Central memory CD8-positive, alpha-beta T cell (primary cell): ENCODE measurements at places on chromosomes 16 and 17.
A peak's percentile ranks its signal among the peaks of the same experiment; 100 is the strongest.

GRCh38 chr17:4782652-4783051 is 3.5 kb downstream of the VMO1 start:
- no peak overlapping the region for H3K27ac ChIP-seq
- H3K27me3 ChIP-seq = peaks cover 69% of the 10 kb centered on the region
- no peak overlapping the region for H3K4me3 ChIP-seq
- no peak for DNase-seq
- H3K4me1 ChIP-seq = peaks cover 24% of the 10 kb centered on the region

GRCh38 chr16:81004646-81005353 is 1.9 kb downstream of the CMC2 start:
- H3K4me1 ChIP-seq = peaks cover 44% of the 10 kb centered on the region
- H3K4me3 ChIP-seq = peak overlapping the region; percentile 87
- H3K27ac ChIP-seq = peak overlapping the region; percentile 98
- H3K27me3 ChIP-seq = no peaks in the 10 kb centered on the region
- no peak for DNase-seq

DNA sequence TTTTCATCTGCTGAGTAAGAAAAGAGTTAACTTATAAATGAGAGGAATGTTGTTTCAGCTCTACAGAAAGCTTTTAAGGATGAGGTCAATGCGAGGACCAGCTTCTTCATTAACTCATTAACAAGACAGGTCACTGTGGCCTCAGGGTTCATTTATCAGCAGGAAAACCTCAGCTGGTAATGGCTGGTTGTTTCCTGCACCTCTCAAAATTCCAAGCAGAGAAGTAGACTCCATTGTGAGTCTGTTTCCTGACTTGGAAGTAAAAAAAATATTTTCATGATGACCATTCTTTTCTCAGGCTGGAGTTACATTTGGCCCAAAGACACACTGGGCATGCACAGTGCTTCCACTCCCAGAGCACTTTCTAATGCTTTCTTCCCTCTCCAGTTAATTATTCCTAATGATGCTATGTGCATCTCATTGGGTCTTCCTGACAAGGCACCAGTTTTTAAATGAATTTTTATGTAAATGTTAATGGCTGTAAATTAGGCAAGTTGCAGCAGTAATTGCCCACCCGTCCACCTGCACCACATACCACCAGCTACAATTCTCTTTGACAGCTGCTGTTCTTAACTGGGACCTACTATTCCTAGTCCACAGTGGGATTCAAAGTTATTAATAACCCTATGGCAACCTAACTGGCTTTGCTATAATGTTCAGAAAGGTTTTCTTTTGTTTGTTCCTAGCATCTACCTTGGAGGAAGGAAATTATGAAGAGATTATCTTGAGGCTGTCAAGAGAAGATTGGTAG is 89.5 kb upstream of the BCAR1 start:
- H3K27ac ChIP-seq = no peak overlapping the region
- no peak for DNase-seq
- no peaks in the 10 kb centered on the region for H3K4me1 ChIP-seq
- no peaks in the 10 kb centered on the region for H3K27me3 ChIP-seq

DNA sequence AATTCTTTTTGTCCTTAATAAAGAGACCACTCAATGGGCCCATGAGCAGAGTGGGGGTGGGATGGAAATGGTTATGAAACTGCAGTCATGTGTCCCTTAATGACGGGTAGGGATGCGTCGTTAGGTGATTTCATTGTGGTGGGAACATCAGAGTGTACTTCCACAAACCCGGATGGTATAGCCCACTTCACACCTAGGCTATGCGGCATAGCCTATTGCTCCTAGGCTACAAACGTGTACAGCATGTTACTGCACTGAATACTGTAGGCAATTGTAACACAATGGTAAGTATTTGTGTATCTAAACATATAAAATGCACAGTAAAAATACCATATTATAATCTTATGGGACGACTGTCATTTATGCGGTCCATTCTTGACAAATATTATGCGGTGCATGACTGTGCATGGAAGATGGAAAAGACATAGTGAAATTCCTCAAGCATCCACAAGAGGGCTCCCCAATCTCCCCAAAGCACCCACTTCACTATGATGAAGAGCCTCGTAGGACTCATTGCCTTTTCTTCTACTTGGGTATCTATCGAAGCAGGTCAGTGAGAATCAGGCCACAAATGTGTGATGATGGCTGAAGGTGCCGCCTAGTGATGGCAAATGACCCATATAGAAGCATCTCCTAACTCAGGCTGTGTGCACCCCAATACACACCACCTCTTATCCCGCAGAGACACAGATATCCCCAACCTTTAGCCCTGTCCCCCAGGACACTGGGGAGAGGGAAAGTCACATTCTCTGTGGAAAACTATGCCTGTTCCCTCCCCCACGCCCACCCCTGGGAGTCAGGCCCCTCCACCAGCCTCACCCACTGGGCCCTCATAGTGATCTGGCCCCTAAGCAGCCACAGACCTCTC is 43.5 kb downstream of the TBX21 start:
- H3K4me3 ChIP-seq = no peak overlapping the region
- peaks cover 70% of the 10 kb centered on the region for H3K27me3 ChIP-seq
- no peak overlapping the region for H3K27ac ChIP-seq

DNA sequence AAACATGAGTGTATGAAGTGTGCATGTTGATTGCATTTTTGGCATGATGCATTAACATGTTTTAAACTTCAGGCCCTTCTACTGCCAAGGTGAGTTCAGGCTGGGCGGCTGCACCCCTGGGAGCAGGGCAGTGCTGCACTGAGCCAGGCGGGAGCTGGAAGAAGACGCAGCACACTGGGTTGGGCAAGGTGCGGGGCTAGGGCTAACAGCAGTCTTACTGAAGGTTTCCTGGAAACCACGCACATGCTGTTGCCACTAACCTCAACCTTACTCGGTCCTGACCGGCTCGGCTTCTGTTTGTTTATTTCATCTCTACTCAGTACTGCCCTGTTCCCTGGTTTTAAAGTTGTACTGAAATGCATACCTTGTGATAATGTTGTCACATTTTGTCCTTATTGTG is 61.0 kb downstream of the MAP2K4 start:
- H3K27me3 ChIP-seq = no peaks in the 10 kb centered on the region
- no peak overlapping the region for H3K4me3 ChIP-seq
- H3K4me1 ChIP-seq = peaks cover 30% of the 10 kb centered on the region
- H3K27ac ChIP-seq = no peak overlapping the region
- H3K36me3 ChIP-seq = peaks cover 9% of the 10 kb centered on the region

DNA sequence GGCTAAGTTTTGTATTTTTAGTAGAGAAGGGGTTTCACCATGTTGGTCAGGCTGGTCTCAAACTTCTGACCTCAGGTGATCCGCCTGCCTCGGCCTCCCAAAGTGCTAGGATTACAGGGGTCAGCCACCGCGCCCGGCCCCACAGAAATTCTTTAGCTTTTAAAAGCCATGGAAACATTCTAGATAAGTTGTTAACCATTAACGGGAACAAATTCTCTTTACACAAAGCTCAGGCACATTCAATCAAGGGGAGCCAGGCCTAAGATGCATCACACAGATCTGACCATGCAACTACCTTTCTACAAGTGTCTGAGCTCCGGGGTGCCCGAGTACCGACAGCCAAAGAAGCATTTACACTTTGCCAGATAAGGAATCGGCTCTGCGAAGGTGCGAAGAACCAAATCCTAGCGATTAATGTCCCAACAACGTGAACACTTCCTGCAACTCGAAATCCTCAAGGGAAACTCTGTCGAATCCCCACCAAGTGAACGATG is 1.0 kb downstream of the EMC8 start:
- H3K4me1 ChIP-seq = peaks cover 42% of the 10 kb centered on the region
- peaks cover 29% of the 10 kb centered on the region for H3K36me3 ChIP-seq
- peak overlapping the region; percentile 95 for H3K27ac ChIP-seq
- no peak for DNase-seq
- peak overlapping the region; percentile 87 for H3K4me3 ChIP-seq

GRCh38 chr17:57507828-57508227 is 237.3 kb downstream of the CCDC182 start:
- no peak for DNase-seq
- H3K4me3 ChIP-seq = no peak overlapping the region
- H3K36me3 ChIP-seq = no peaks in the 10 kb centered on the region
- H3K27me3 ChIP-seq = no peaks in the 10 kb centered on the region
- no peak overlapping the region for H3K27ac ChIP-seq

DNA sequence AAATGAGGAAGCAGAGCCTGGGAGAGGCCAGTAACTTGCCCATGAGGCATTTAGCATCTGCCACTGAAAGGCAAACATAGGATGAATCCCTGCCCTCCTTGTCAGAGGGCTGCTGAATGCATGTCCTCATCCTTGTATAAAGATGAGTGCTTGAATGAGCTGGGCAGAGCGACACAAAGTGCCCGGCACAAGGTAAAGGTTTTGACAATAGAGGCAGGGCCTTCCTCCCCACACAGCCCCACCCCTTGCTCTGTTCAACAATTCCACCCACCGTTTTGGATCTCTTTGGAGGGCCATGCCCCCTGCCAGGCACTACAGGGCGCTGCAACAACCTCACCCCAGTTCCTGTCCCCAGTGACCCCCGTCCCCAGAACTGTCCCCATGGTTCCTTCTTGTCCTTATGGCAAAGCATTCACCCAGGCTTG is 1.4 kb upstream of the KRT19 start:
- H3K4me1 ChIP-seq = peaks cover 14% of the 10 kb centered on the region
- no peak overlapping the region for H3K27ac ChIP-seq
- DNase-seq = no peak

- H3K4me3 ChIP-seq = peak overlapping the region; percentile 93
- peaks cover 26% of the 10 kb centered on the region for H3K36me3 ChIP-seq
- H3K4me1 ChIP-seq = peaks cover 36% of the 10 kb centered on the region
- DNase-seq = no peak
- peak overlapping the region; percentile 93 for H3K27ac ChIP-seq
- H3K27me3 ChIP-seq = no peaks in the 10 kb centered on the region
Observed at GRCh38 chr17:63840591-63841349, 1.7 kb downstream of the SMARCD2 start.

DNA sequence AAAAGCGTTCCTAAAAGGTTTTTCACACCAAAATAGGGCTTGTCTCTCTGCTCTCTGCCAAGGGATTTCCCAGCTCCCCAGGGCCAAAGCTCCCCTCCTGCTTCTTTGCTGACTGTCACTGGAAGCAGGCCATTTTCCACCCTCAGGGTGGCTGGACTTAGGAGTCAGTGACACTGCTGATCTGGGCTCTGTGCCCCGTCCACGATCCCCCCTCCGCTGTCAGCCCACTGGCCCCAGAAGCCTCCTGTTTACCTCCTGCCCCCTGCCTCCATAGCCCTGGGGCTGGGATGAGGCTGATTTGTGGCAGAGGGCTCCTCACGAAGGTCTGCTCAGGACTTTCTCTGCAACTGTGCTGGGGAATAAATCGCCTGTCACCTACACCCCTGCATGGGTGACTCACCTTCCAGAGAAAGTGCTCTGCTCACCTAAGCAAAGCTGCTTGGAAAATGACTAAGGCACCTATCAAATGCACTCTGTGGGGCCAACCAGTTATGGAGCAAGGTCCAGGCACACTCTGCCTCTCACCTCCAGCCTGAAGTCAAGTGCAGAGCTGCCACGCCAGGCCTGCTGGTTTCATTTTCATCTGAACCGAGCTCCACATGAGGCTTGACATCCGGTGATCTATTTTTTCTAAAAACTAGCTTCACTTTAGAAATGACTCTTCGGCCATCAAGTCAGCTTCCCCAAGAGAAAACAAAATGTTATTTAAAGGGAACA is 4.9 kb downstream of the MAP3K14 start:
- H3K27me3 ChIP-seq = no peaks in the 10 kb centered on the region
- H3K27ac ChIP-seq = peak overlapping the region; percentile 94
- H3K36me3 ChIP-seq = peaks cover 9% of the 10 kb centered on the region

GRCh38 chr17:750431-751037 is 1.5 kb downstream of the GEMIN4 start:
- H3K36me3 ChIP-seq = peaks cover 22% of the 10 kb centered on the region
- H3K27ac ChIP-seq = peak overlapping the region; percentile 5
- no peak for DNase-seq
- H3K4me1 ChIP-seq = peaks cover 43% of the 10 kb centered on the region
- H3K4me3 ChIP-seq = peak overlapping the region; percentile 94

GRCh38 chr16:86834451-86835035 is 256.2 kb downstream of the FOXL1 start:
- H3K27ac ChIP-seq = no peak overlapping the region
- no peak for DNase-seq
- no peaks in the 10 kb centered on the region for H3K36me3 ChIP-seq
- H3K4me1 ChIP-seq = peaks cover 5% of the 10 kb centered on the region
- no peak overlapping the region for H3K4me3 ChIP-seq
- peaks cover 32% of the 10 kb centered on the region for H3K27me3 ChIP-seq

GRCh38 chr17:17736205-17737183 is 55.2 kb downstream of the RAI1 start:
- DNase-seq = no peak
- H3K4me3 ChIP-seq = no peak overlapping the region
- H3K27ac ChIP-seq = peak overlapping the region; percentile 10
- H3K27me3 ChIP-seq = no peaks in the 10 kb centered on the region
- peaks cover 26% of the 10 kb centered on the region for H3K4me1 ChIP-seq
- peaks cover 3% of the 10 kb centered on the region for H3K36me3 ChIP-seq

GRCh38 chr17:18992454-18993130 is 12.0 kb downstream of the FAM83G start:
- peak overlapping the region; percentile 58 for H3K27ac ChIP-seq
- H3K4me3 ChIP-seq = peak overlapping the region; percentile 65
- H3K27me3 ChIP-seq = no peaks in the 10 kb centered on the region
- peaks cover 49% of the 10 kb centered on the region for H3K4me1 ChIP-seq
- DNase-seq = peak; percentile 51

GRCh38 chr17:17851103-17852002 is 14.6 kb upstream of the SREBF1 start:
- peaks cover 44% of the 10 kb centered on the region for H3K4me1 ChIP-seq
- peaks cover 11% of the 10 kb centered on the region for H3K36me3 ChIP-seq
- no peaks in the 10 kb centered on the region for H3K27me3 ChIP-seq
- no peak for DNase-seq
- peak overlapping the region; percentile 66 for H3K4me3 ChIP-seq
- peak overlapping the region; percentile 95 for H3K27ac ChIP-seq

DNA sequence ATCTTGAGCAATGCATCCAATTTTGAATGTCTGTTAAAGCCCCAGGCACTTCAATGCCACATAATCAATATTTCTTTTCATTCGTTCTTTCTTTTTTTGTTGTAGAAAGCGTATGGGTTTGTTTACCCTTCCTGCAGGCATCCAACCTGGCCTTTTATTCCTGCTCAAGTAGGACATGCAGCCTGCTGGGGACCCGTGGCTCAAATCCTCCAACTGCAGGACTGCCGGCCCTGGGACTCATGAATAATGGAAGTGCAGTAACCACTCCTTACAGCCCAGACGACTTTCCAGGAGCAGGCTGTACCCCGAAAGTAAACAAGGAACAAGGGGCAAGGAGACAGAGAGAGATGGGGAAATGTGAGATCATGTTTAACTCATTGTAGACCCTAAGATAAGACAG is 126.4 kb downstream of the SALL1 start:
- H3K4me3 ChIP-seq = no peak overlapping the region
- no peaks in the 10 kb centered on the region for H3K4me1 ChIP-seq
- no peaks in the 10 kb centered on the region for H3K36me3 ChIP-seq
- H3K27me3 ChIP-seq = peaks cover 41% of the 10 kb centered on the region
- DNase-seq = no peak
- H3K27ac ChIP-seq = no peak overlapping the region

- peaks cover 13% of the 10 kb centered on the region for H3K36me3 ChIP-seq
- no peak overlapping the region for H3K4me3 ChIP-seq
- DNase-seq = no peak
- H3K4me1 ChIP-seq = peaks cover 8% of the 10 kb centered on the region
Observed at GRCh38 chr17:12985431-12986293, 32.2 kb downstream of the ELAC2 start.

GRCh38 chr16:11234884-11235702 is 20.9 kb downstream of the SOCS1 start:
- DNase-seq = no peak
- H3K27ac ChIP-seq = no peak overlapping the region
- no peaks in the 10 kb centered on the region for H3K27me3 ChIP-seq
- H3K4me1 ChIP-seq = peaks cover 43% of the 10 kb centered on the region

- DNase-seq = no peak
- peaks cover 61% of the 10 kb centered on the region for H3K27me3 ChIP-seq
- no peak overlapping the region for H3K27ac ChIP-seq
- no peaks in the 10 kb centered on the region for H3K36me3 ChIP-seq
- H3K4me3 ChIP-seq = no peak overlapping the region
Observed at GRCh38 chr17:69388822-69389442, 25.6 kb upstream of the MAP2K6 start.
